ENCODE measurements at places on chromosomes 5 and 9. TPM values are rescaled to one million over a fixed set of nuclear protein-coding genes. Genes with fewer than 3 reads are reported as not detected.

The DDX4 gene
- not detected for polyA plus RNA-seq

GRCh38 chr5:14036514-14036913 is 92.0 kb upstream of the DNAH5 start:
- peaks cover 76% of the 10 kb centered on the region for H3K4me1 ChIP-seq
- peak overlapping the region; percentile 45 for H3K4me3 ChIP-seq
- H3K27me3 ChIP-seq = no peaks in the 10 kb centered on the region
- no peaks in the 10 kb centered on the region for H3K36me3 ChIP-seq
- peak overlapping the region; percentile 93 for H3K27ac ChIP-seq
- peak; percentile 59 for DNase-seq

DNA sequence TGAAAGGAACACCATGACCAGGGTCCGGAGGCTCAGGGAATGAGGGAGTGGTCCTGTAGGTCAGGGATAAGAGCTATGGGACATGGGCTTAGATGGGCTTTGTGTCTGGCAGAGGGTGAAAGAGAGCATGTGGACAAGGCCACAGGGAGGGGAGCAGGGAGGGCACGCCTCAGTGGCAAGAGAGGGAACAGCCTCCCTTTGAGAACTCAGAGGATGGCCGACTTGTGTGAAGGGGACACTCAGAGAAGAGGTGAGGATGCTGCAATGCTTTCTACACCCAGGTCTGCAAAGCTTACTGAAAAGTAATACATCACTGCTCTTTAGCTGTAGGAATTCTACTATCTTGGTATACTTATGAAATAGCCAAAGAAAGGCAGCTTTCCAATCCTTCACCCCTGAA is 23.5 kb downstream of the MED10 start:
- DNase-seq = no peak
- no peaks in the 10 kb centered on the region for H3K4me1 ChIP-seq
- H3K4me3 ChIP-seq = no peak overlapping the region
- H3K27me3 ChIP-seq = no peaks in the 10 kb centered on the region

The ORM2 gene
- polyA plus RNA-seq = not detected

The GARNL3 gene
- 0.22 TPM for polyA plus RNA-seq

- H3K27ac ChIP-seq = no peak overlapping the region
- H3K4me1 ChIP-seq = peaks cover 41% of the 10 kb centered on the region
- H3K36me3 ChIP-seq = peaks cover 2% of the 10 kb centered on the region
- H3K4me3 ChIP-seq = no peak overlapping the region
- H3K27me3 ChIP-seq = no peaks in the 10 kb centered on the region
- DNase-seq = no peak
These were observed 30.8 kb upstream of the ACOT12 start for GRCh38 chr5:81424728-81425127.

- H3K27me3 ChIP-seq = peaks cover 8% of the 10 kb centered on the region
- H3K36me3 ChIP-seq = no peaks in the 10 kb centered on the region
- no peak overlapping the region for H3K4me3 ChIP-seq
- no peaks in the 10 kb centered on the region for H3K4me1 ChIP-seq
These were observed 68.6 kb upstream of the PPP1R26 start for GRCh38 chr9:135410831-135411473.

- peak overlapping the region; percentile 84 for H3K4me3 ChIP-seq
- no peaks in the 10 kb centered on the region for H3K27me3 ChIP-seq
- H3K36me3 ChIP-seq = no peaks in the 10 kb centered on the region
- no peak overlapping the region for H3K27ac ChIP-seq
- peaks cover 20% of the 10 kb centered on the region for H3K4me1 ChIP-seq
These were observed 2.3 kb downstream of the SLC22A4 start for GRCh38 chr5:132296412-132297016.

The AGXT2 gene
- not detected for polyA plus RNA-seq

The FAM170A gene
- polyA plus RNA-seq = not detected

GRCh38 chr9:88988796-88989641 is 2.2 kb upstream of the S1PR3 start:
- peak; percentile 79 for DNase-seq
- no peaks in the 10 kb centered on the region for H3K27me3 ChIP-seq
- H3K4me3 ChIP-seq = peak overlapping the region; percentile 18
- peaks cover 17% of the 10 kb centered on the region for H3K4me1 ChIP-seq

GRCh38 chr9:134304690-134305089 is 21.6 kb upstream of the RXRA start:
- H3K4me3 ChIP-seq = no peak overlapping the region
- DNase-seq = no peak
- no peaks in the 10 kb centered on the region for H3K4me1 ChIP-seq

All from GM23248 (cell line).